ENCODE measurements at places on chromosomes 4 and X. TPM values are rescaled to one million over a fixed set of nuclear protein-coding genes. Genes with fewer than 3 reads are reported as not detected.
A peak's percentile ranks its signal among the peaks of the same experiment; 100 is the strongest.

The FAM47E gene
- polyA plus RNA-seq, result 10.4 TPM

The IGSF1 gene
- 23.6 TPM for polyA plus RNA-seq

The OPRPN gene
- not detected for polyA plus RNA-seq

The CT83 gene
- polyA plus RNA-seq, result not detected

The MAGEA4 gene
- polyA plus RNA-seq, result not detected

The PABPC5 gene
- 5.5 TPM for polyA plus RNA-seq

- DNase-seq, result no peak
These were observed 160.2 kb upstream of the RBPJ start for GRCh38 chr4:26160591-26160990.

- DNase-seq, result no peak
These were observed 169.0 kb upstream of the MBNL3 start for GRCh38 chrX:132657876-132658275.

DNA sequence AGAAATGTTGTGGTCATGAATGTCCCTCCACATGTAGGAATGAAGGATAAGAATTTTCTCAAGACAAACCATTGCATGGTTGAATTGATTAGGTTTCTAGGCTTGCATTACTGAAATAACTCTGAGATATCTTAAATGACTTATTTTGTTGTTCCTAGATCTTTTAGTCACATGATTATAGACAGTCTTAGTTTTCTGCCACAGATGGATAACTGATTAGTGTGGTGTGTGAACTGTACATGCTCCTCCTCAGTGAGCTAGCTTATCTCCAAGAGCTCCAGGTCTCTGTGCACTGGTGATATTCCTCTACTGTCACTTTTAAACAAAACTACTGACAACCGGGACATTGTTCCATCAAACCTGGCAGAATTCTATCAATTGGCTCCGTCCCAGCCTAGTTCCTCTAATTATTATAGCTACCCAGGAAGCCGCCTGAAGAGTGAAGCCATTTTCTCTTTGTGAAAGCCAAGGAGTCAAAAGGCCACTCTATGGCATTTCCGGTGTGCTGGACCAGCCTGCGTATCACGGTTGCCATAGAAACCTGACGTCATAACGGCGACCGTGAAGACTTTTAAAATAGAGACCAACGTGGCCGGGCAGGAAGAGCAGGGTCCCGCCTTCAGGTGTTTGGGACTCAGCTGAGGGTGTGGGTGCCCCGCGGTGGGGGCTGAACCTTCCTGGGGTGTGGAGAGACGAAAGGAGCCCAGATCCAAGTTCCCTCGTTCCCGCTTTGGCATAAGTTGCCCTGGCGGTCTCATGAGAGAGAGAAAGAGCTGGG lies 28.1 kb downstream of the BEX3 start:
- DNase-seq, result peak; percentile 62

GRCh38 chrX:8313844-8314243 lies 142.8 kb upstream of the VCX2 start:
- DNase-seq, result no peak

DNA sequence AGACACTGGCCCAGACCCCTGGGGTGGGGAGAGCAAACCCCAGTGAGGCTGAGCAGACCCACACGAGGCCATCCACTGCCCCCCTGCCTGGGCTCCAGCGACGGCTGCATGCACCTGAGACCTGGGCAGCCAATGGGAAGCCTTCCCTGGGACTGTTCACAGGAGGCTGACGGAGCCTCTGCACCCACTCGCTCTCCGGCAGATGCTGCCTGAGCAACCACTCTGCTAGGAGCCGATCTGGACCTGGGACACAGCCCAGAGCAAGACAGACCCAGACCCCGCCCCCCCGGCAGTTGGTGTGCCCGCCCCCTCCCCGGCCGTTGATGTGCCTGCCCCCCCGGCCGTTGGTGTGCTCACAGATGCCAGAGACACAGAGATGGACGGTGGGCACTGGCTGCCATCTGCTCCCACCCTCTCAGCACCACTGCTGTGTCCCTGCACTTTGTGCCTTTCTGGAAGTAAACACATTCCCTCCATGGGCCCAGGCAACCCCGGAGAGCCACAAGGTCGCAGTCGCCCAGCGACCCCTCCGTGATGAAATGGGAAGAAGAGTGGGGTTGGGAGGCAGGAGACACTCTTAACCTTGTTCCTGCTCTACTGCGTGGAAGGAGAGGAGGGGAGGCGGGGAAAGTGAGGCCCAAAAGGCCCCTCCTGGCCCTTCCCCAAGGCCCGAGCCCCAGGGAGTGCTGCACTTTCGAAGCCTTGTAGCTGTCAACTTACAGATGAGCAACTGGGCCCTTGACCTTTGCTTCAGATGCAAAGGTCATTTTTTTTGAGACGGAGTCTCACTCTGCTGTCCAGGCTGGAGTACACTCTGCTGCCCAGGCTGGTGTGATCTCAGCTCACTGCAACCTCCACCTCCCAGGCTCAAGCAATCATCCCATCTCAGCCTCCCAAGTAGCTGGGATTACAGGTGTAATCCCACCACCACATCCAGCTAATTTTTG lies 62.0 kb downstream of the ZFYVE28 start:
- DNase-seq, result no peak

- DNase-seq, result no peak
These were observed 5.1 kb downstream of the TIMP1 start for GRCh38 chrX:47587091-47587891.

DNA sequence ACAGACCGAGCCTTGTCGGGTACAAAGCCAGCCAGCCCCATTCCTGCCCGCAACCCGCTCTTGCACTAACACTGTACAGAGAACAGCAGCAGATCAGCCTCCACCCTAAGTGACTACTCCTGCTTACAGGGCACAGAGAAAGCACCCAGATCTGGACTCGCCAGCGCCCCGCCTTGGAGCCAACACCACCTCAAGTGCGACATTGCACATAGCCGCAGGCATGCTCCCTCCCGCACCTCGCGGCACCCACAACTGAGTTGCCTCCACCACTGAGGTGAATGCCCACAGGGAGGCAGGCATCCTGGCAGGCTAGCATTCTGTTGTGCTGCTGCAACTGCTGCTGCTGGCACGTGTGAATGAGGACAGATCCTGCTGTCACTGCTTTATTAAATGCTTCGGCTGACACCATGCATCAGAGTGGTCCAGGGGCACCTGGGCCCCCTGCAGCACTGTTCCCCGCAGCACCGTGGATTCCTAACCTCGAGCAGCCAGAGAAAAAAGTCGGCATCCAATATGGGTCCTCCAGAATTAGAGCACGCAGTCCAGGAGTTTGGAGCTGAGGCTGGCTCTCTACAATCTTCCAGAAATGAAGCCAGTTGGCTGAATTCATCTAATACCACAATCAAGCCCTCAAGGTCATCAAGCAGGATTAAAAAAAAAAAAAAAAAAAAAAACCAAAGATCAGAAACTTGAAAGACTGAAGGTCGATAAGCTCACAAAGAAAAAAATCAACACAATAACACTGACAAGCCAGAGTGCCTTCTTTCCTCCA lies 352.9 kb downstream of the GASK1B start:
- no peak for DNase-seq

DNA sequence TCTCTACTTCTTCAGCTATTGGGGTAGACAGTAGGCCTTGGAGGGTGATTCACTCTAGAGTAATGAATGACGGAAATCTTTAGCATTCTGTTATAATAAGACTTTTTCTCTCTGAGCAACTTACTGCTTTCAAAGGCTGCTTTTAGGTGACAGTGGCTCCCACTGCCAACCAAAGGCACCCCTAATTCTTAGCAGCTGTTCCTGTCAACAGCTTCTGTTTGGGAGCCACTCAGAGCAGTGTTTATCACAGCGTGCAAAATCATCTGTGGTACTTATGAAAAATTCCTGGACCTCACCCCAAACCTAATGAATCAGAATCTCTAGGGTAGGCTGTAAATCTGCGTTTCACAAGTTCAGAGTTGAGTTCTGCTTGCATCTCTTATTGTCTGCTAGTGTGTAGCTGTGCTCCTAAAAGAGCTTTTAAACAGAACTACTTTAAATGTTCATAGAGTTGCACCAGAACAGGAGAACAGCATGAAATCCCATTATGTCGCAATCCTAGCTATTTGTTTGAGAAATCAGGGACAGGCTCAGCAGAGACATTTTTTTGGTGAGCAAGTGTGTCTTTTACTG lies 52.8 kb upstream of the POU4F2 start:
- DNase-seq, result no peak

Data from right renal cortex interstitium (tissue), 3 donors.